ENCODE measurements at places on chromosomes 16 and 17. TPM values are rescaled to one million over a fixed set of nuclear protein-coding genes. Genes with fewer than 3 reads are reported as not detected.

The ATP2A3 gene
- 0.18 TPM for total RNA-seq

The G6PC3 gene
- total RNA-seq, result 19.4 TPM

The ASGR1 gene
- 1.3 TPM for total RNA-seq

The PRRT2 gene
- 0.90 TPM for total RNA-seq

The MYO15B gene
- total RNA-seq, result not detected

The TRIM72 gene
- not detected for total RNA-seq

The MC1R gene
- 4.4 TPM for total RNA-seq

The MAP2K6 gene
- total RNA-seq, result 3.6 TPM

The PERCC1 gene
- not detected for total RNA-seq

The ADAD2 gene
- not detected for total RNA-seq

The CDH15 gene
- total RNA-seq, result 0.18 TPM

The VTN gene
- total RNA-seq, result 0.18 TPM

The PABPN1L gene
- not detected for total RNA-seq

The AMZ2 gene
- total RNA-seq, result 90.2 TPM

The SP6 gene
- total RNA-seq, result under 0.01 TPM

The KRTAP9-8 gene
- total RNA-seq, result not detected

The CLEC16A gene
- total RNA-seq, result 16.5 TPM

The KRTAP2-2 gene
- total RNA-seq, result not detected

The GAS2L2 gene
- not detected for total RNA-seq

The OR3A3 gene
- not detected for total RNA-seq

The EMP2 gene
- total RNA-seq, result 17.8 TPM

The KRTAP3-1 gene
- total RNA-seq, result not detected

The CD300LD gene
- total RNA-seq, result not detected

The CDH1 gene
- not detected for total RNA-seq

The SCNN1G gene
- not detected for total RNA-seq

The TMC5 gene
- not detected for total RNA-seq

The SAMD14 gene
- 1.4 TPM for total RNA-seq

The ZG16 gene
- not detected for total RNA-seq

The CBX8 gene
- 5.3 TPM for total RNA-seq

The WNT9B gene
- not detected for total RNA-seq

The ANKRD40CL gene
- not detected for total RNA-seq

The RHBDL1 gene
- total RNA-seq, result 0.72 TPM

The MARCHF10 gene
- total RNA-seq, result 0.18 TPM

The C16orf90 gene
- total RNA-seq, result not detected

The MYH8 gene
- total RNA-seq, result not detected

The PALB2 gene
- 11.7 TPM for total RNA-seq

The KRTAP4-6 gene
- not detected for total RNA-seq

All from IMR-90 (cell line).